ENCODE measurements at places on chromosomes 11 and 22.

DNA sequence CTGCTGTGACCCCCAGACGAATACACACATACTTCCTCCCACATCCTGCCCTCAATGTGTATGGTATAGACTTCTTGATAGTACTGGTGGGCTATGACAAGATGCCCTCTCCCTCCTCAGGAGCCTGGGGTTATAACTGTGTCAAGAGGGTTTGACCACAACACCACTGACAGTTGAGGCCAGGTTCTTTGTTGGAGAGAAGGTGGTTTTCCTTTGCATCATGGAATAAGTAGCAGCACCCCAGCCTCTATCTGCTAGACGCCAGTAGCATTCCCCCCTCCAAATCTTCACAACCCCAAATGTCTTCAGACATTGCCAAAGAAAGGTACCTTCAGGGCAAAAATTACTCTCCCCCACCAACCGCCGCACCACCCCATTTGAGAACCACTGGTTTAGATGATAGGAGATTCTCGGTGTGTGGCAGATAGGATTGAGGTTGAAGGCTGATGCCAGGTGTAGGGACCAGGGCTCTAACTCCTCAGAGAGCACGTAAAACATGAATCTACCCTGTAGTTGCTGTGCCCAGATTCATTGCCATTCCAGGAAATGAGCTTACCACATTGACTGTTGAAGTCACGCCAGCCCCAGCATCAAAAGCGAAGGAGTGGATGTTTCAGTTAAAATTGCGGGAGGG lies 5.5 kb upstream of the MYO18B start:
- no peak for DNase-seq

- no peak for DNase-seq
Measured at GRCh38 chr11:115687934-115688333, 183.7 kb upstream of the CADM1 start.

GRCh38 chr22:35008213-35008612 lies 57.7 kb upstream of the ISX start:
- no peak for DNase-seq

GRCh38 chr11:74849525-74850391 lies 99.1 kb downstream of the XRRA1 start:
- no peak for DNase-seq

DNA sequence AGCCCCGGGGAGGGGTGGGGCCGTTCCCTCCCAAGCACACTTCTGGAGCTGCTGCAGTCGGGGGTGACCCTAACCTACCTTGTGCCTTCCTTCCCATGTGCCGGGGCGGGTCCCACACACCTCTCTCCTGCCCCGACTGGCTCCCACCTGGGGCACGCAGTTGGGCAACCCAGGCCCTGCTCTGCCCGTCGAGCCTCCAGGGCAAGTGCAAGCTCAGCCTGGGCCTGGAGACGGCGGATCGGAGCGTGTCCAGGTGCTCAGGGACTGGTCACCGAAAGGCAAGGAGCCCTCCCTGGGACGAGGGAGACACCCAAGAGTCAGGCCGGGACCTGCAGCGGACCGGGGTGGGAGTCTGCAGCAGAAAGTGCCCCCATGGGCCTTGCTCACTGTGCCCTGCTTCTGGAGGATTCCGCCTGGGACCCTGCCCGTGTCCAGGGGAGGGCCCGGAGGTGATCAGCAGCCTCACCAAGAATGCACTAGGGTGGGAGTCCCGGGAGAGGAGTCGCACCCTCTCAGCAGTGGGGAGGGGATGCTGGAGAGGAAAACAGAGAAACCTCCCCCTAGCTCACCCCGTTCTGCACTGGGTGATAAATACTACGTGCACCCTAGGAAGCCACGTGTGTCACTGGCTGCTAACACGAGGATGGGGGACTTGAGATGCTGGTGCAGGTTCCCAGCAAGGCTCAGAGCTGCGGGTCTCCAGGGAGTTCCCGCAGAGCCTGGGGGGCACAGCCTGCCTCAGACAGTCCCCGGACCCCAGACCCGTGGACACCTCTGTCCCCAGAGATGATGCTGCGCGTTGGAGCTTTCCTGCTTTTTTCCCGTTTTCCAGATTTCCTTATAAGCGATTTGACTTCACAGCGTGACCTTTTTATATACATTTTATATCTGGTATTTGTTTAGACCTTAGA lies 5.2 kb upstream of the GATD1 start:
- DNase-seq: no peak

DNA sequence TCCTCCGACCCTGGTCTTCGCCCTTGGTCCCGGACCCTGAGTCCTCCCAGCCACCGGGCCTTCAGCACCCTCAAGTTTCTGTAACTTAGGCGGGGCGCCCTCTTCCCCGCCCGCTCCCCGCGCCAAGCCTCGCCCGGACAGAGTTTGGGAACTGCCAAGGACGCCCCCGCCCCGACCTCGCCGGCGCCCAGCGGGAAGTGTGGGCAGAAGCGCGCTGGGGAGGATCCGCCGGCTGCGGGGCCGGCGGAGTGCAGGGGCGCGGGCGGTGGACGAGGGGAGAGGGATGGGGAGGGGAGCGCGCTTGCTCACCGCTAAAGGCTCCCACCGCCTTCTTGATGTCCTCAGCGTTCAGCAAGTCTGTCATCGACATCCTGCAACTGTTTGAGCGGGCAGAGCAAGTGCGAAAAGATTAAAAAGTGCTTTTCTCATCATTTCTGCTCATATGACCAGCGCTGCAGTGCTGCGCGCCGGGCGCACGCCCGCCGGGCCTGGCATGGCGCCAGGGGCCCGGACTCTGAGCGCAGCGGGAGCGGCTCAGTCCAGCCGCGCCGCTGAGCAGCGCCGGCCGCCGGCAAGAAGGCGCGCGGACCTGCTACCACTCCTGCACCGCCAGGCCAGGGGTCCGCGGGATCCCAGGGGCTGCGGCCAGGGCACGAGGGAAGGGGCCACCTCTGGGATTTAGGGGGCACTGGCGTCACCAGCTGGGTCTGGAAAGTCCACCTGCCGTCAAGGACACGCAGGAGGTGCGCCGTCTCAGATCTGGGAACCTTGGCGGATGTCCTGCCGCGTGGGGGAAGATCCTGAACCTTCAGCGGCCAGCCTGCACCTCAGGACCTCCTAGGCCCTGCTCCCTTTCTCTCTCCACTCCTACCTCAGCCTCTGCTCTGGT lies at the start of gene PVALB:
TSS of gene PVALB (minus strand) at position 400 of the 889 bp plus-strand sequence. CDS start at position 370, 30 bp downstream.
- DNase-seq: no peak
